ENCODE measurements at places on chromosomes 4 and X.

DNA sequence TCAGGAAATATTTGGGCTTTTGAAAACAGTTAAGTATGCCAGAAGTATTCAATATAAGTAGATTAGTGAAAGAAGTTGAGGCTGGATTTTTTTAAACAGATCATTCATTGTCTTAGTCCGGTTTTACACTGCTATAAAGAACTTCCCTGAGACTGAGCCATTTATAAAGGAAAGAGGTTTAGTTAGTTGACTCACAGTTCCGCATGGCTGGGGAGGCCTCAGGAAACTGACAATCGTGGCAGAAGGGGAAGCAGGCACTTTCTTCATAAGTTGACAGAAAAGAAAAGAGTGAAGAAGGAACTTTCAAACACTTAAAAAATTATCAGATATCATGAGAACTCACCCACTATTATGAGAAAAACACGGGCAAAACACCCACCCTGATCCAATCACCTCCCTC is 31.1 kb upstream of the CYLC1 start:
- no peak for DNase-seq

GRCh38 chrX:134236626-134237614 is at the start of gene CCDC160:
TSS of gene CCDC160 (plus strand) at chrX:134237182. CDS start at chrX:134244801, 7,619 bp downstream.
- DNase-seq, result peak; percentile 0

DNA sequence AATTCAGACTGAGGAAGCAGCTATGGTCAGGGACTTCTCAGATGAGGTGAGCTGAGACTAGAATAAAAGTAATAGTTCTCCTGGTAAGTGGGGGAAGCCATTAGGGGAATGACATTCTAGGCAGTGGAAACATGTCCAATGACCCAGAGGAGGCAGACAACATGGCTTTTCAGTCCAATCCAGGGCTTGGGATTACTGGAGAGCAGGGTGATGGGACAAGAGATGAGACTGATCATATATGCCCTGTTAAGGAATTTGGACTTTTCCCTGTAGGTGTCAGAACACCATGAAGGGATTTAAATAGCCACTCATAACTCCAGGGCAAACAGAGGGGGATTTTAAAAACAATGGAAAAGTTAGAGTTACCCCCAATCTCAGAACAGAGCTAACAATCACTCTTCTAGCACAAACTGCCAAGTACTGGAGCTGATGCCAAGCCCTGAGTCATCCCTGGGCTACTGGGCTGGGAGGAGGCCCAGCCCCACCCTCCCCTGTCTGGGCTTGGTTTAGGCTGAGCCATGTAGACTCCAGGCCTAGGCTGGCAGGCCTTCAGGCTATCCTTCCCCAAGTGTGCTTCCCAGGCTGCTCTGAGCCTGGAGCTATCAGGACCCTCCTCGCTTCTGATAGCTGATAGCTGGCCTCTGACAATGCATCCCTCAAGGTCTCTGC is 22.7 kb upstream of the MSN start:
- DNase-seq, result no peak

DNA sequence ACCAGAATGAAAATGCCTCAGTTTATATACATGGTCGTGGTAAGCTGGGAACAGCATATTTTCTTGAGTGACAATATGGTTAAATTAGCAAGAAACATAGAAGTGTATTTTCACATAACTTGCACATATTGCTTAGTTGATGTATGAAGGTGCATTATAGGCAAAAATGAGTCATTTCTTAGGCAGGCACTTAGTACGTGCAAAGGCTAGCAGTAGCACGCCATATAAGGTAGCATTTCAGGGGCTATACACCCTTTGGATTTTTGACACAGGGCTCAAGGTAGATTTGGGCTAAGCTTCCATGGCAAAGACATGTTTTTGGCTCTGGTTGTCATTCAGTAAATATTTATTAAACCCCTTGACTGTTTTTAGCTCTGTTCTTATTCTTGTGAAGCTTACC is 33.1 kb downstream of the PCDH7 start:
- DNase-seq, result no peak

DNA sequence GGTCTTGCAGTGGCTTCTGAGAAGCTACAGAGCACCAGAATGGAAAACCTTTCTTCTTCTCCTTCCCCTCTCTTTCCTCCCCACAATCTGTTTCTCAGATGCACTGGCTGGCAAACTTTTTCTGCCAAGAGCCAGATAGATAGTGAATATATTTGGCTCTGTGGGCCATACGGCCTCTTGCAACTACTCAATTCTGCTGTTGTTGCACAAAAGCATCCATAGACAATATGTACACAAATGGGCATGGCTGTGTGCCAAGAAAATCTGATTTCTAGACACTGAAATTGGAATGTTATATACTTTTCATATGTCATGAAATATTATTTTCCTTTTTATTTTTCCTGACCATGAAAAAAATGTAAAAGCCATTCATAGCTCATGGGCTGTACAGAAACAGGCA is 3.1 kb downstream of the PHEX start:
- DNase-seq, result no peak
